Fibroblast of the aortic adventitia (primary cell): ENCODE measurements at places on chromosomes 1 and 21. TPM values are rescaled to one million over a fixed set of nuclear protein-coding genes. Genes with fewer than 3 reads are reported as not detected.

The VANGL2 gene
- not detected in 2 replicates for total RNA-seq

DNA sequence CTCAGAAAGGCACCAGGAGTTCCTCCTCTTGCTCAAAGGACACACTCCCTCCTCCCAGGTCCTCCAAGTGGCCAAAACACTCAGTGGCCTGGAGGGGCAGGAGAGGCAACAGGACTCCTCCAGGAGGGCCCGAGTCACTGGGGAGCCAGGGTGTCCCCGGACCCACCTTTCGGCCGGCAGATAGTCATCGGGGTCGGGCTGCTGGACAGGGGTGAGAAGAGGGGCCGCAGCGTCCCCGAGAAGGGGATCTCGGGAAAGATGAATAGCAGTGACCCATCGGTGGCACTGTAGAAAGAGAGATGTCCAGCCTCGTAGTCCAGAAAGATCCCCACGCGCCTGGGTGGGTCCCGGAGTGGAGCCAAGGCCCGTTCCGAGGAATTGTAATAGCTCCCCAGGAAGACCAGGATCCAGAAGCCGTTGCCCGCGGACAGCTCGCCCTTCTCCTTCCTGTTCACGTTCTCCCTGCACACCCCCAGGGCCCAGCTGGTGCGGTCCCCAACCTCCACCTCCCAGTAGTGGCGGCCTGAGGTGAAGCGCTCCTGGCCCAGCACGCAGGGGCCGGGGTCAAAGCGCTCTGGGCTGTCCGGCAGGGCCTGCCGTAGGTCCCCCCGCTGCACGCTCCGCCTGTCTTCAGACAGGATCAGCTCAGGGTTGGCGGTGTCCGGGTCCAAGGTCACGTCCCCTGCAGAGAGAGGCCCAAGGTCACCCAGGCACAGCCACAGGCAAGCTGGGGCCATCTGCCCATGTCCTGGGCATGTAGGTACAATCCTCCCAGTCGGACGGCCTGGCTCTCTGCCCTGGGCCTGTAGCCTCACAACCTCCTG lies 11.9 kb downstream of the TRIM11 start:
- DNase-seq: no peak

DNA sequence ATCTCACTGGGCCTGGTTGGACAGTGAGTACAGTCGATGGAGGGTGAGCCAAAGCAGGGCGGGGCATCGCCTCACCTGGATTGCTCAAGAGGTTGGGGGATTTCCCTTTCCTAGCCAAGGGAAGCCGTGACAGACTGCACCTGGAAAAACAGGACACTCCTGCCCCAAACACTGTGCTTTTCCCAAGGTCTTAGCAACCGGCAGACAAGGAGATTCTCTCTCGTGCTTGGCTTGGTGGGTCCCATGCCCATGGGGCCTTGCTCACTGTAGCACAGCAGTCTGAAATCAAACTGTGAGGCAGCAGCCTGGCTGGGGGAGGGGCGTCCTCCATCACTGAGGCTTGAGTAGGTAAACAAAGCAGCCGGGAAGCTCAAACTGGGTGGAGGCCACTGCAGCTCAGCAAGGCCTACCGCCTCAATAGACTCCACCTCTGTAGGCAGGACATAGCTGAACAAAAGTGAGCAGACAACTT lies 11.3 kb downstream of the C1orf105 start:
- DNase-seq: no peak

DNA sequence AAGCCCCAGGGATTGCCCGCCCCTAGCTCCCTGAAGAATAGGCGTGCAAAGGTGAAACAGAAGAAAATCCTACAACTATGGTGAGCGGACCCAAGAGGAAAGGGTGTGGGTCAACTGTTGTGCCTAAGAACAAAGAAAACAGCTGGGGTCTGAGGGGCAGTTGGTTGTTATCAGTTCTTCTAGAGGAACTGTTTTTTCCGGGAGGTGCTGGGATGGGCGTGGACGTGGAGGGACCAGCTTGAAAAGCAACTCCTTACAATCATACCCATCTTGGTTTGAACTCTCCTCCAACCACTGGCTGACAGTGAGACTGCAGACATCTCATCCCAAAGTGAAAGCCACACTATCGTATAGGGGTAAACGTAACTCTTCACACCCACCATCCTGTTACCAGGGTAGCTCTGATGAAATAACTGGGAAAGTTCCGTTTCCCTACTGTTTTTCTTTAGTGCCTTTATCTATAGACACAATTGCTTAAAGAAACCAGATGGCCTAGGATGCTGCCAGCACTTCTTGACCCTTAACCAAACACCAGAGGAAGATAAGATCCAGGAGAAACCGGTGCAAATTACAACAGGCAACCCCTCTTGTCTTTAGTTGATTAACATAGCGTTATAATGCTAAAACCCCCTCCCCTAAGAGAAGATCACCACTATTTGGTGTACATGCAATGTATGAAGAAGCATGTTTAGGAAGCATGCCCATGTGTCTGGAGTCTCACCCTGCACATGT lies 25.6 kb upstream of the FAM89A start:
- DNase-seq: peak; percentile 27

DNA sequence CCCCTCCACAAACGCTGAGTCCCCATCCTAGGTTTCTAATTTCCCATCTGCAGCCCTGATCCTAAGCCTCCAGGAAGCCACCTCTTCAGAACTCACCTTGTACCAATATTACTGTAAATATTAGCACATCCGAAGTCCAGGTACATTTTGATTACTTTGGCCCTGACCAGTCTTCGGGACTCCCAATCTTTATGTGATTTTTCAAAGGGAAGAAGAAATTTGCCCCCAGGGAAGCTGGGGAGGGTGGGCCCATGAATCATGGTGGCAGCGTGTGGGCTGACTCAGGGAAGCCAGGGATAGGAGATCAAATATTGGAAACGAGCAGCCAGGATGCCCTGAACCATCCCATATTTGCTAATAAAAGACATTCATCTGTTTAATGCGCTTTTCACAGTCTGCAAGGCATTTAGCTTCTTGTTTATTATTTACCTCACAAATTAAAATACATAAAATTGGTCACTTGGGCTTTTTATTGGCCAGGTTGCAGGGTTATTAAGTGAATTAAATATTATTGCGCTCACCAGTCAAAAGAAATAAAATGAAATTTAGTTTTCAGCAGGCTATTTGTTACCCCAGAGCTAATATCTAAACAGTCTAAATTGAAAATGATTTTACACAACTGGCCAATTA lies 46.6 kb downstream of the KIAA0040 start:
- DNase-seq: no peak

DNA sequence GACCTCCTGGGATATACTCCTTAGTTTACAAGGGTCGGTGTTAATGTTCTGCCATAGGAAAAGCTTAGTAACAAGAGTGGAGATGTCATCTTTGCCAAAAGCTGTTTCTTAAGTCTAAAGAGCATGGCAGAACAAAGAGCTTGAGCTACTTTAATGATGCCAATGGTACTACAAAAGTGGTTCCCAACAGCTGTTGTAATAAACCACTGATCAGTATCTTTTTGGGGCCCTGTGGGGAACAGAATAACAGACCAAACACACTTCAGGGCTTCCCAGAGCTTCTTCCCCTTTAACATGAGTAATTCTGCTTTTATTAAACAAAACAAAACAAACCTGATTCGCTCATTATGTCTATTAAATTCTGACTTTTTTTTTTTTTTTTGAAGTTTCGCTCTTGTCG lies 116.3 kb downstream of the NCAM2 start:
- no peak for DNase-seq

DNA sequence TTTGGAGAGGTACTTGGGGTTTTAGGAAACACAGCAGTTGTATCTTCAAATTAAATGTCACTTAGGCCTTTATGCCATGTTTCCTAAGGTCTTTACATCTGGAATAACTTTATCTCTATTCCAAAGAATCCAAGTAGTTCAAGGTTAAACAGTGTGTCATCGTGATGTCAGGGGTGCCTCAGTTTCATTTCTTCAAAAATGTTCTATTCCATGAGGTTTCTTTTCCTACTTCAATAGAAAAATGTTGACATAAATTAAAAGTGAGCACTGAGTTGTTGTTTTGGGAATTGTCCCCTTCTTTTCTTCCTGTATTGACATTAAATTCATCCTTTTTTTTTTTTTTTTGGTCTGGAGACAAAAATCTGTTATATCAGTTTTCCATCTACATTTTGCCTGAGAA lies 160.6 kb upstream of the C21orf91 start:
- no peak for DNase-seq

- peak; percentile 61 for DNase-seq
These were observed 20.1 kb upstream of the DONSON start for GRCh38 chr21:33608559-33608958.

The RGS7 gene
- total RNA-seq: 0.63 TPM in 1 of 2 replicates, not detected in the other

DNA sequence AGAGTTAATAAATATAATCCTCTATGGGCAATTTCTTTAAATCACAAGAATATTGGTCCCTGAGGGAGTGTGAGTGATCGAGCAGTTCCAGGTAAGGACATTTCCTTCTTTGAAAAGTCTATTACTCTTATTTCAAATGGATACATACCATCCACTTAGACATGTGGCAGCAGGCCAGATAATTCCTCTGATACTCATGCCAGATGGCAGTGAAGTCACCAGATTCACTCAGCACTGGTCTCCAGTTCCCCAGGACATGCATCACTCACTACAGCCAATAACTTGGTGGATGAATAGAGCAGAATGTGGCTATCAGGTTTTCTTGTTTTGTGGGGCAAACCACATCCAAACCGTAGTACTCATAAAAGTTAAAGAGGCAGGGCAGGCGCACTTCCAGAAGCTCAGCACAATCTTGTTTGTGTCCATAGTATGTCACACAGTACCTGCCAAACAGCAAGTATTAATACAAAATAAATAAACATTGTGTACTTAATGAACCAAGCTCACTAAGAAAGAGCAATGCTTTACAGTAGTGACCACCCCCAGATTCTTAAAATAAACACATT lies 74.2 kb upstream of the CD53 start:
- no peak for DNase-seq

DNA sequence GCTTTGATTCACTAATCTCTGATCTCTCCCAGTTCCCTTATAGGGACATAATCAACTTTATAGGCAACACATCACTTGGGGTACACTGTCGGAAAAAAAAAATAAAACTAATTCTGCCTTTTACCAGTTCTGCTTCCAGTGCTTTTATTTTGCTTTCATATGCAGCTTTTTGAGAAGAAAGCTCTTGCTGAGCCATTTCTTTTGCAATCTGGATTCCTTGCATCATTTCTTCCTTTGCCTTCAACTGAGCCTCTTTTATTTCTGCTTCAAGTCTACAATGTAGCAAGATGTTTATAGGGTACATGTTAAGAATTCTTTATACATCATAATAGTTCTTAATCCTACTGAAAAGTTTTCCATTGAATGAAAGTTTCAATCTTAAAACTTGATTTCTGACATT lies 30.6 kb downstream of the KIF14 start:
- no peak for DNase-seq

The FLG2 gene
- total RNA-seq: not detected in 2 replicates

- no peak for DNase-seq
These were observed 68.0 kb upstream of the C1orf105 start for GRCh38 chr1:172352435-172352834.

DNA sequence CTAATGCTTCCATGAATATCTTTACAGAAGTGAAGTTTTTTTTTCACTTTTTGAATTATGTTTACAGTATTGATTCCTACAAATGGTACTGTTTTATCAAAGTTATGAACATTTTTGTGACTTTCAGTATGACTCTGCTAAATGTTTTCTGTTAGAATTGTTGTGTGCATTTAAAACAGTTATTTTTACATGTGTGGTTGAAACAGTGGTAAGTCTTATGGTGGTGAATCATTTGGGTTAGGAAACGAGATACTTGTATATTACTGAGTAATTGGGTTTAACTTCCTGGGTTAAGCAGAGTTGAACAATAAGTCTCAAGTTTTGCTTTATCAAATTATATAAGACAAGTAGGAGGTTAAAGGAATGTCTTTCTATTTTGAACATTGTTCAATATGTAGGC lies 66.8 kb downstream of the VPS13D start:
- peak; percentile 75 for DNase-seq

DNA sequence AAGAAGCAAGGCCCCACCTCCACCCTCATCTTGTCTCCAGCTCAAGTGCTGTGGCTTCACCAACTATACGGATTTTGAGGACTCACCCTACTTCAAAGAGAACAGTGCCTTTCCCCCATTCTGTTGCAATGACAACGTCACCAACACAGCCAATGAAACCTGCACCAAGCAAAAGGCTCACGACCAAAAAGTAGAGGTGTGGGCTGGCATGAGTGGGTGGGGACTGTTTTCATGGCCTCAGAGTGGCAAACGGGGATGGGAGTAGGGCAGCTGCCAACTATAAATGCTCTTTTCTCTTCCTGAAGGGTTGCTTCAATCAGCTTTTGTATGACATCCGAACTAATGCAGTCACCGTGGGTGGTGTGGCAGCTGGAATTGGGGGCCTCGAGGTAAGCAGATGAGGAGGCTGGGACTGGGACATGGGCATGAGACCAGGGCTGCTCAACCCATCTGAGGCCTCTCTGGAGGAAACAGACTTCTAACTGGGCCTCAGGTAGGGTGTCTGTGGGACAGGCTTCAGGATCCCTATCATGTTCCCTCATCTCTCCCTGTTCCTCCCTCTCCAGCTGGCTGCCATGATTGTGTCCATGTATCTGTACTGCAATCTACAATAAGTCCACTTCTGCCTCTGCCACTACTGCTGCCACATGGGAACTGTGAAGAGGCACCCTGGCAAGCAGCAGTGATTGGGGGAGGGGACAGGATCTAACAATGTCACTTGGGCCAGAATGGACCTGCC lies 8.8 kb upstream of the P3R3URF start:
- DNase-seq: no peak

The IL19 gene
- 0.41 TPM in 1 of 2 replicates, not detected in the other for total RNA-seq

DNA sequence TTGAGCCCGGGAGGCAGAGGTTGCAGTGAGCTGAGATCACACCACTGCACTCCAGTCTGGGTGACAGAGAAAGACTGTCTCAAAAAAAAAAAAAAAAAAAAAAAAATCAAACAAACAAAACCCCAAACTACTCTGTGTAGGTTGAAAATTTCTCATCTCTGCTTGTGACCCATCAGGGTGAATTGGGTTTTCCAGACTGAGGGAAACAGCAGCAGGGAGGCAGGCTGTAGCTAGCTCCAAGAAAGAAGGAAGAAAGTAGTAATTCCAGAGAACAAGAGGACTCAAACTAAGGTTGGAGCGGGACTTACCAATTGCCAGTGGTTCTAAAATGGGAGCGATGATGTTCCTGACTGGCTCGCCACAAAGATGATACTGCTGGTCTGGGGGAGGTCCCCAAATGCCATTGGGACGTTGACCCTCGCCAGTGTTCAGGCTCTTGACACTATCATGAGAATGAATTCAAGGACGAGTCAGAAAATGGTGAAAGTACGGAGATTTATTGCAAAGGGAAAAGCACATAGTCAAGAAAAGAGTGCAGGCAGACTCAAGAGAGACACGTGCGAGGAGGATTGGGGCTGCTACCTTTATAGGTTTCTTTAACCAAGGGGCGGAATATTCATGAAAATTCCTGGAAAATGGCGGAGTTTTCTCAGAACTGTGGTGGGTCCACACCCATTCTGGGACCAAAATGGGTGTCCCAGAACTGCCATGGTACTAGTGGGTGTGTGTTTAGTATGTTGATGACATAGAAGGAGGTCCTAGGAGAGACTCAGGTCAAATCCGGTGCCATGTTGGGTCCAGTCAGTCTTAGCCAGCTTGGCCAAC lies 13.4 kb downstream of the AADACL4 start:
- no peak for DNase-seq

- DNase-seq: no peak
These were observed 47.7 kb downstream of the FCRL5 start for GRCh38 chr1:157504646-157505045.

The EPHB2 gene
- 3.8 and 24.9 TPM in 2 replicates for total RNA-seq
